SK-MEL-5 (cell line): ENCODE measurements at places on chromosomes 12 and 14.

- no peak for DNase-seq
Measured at GRCh38 chr12:78963439-78964227, 99.1 kb downstream of the SYT1 start.

GRCh38 chr12:19971361-19972280, 396.7 kb upstream of the PDE3A start:
- peak; percentile 31 for DNase-seq

GRCh38 chr12:103841690-103842584, 903 bp upstream of the NT5DC3 start:
- peak; percentile 85 for DNase-seq

DNA sequence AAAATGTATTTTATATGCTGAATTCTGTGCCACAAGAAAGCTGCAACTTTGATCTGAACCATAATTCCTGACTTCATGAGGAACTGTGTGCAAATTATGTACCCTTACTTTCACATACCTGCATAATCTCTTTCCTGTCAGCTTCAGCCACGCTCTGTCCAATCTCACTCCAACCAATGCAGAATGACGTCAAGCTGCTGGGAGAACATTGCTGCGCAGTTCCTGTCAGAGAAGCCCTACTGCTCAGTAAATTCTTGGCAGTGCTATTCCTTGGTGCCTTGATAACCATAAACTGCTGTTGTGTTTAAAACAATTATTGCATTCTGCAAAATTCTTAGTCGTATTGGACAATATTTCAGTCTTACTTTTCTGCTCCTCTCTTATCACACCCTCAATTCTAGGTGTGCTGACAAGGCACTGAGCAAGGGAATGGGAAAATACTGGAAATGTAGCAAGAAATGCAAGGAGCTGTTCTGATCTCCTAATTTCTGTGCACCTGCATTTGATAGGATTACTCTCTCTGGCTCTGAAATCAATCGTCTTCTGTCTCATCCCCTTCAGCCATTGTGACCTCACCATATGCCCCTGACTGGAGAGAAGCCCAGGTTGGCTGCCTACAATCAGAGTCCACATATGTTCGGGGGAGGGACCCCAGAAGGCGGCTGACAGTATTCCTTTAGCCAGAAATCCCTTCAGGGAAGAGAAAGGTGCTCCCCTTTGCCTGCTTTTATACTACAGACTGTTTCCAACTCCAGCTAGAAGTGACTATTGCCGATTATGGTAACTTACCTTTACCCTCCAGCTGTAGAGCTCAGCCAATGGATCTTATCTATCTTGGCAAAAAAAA, 274.9 kb upstream of the NOVA1 start:
- no peak for DNase-seq

GRCh38 chr14:23624830-23625404, 11.2 kb upstream of the DHRS2 start:
- DNase-seq = no peak

DNA sequence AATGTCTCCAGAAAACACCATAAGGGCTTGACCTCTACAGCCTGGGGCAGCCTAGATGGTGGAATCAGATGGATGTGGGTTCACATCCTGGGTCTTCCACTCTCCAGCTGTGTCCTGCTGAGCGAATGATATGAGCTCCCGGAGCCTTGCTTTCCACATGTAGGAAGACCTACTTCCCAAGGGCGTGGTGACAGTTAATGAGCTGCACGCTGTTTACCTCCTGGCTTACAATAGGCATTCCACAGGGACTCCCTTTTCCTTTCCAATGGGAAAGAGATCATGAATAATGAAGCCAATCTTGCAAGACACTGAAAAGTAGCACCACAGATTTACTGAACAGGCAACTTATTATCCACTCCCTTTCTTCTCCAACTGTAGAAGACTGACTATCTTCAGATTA, 46.1 kb downstream of the TMTC1 start:
- DNase-seq = no peak

GRCh38 chr12:72036393-72036792, 97.7 kb downstream of the TPH2 start:
- no peak for DNase-seq

GRCh38 chr12:65414526-65414925, 136.0 kb downstream of the MSRB3 start:
- no peak for DNase-seq

- no peak for DNase-seq
Measured at GRCh38 chr12:127044836-127045235, 1222.1 kb upstream of the TMEM132C start.

DNA sequence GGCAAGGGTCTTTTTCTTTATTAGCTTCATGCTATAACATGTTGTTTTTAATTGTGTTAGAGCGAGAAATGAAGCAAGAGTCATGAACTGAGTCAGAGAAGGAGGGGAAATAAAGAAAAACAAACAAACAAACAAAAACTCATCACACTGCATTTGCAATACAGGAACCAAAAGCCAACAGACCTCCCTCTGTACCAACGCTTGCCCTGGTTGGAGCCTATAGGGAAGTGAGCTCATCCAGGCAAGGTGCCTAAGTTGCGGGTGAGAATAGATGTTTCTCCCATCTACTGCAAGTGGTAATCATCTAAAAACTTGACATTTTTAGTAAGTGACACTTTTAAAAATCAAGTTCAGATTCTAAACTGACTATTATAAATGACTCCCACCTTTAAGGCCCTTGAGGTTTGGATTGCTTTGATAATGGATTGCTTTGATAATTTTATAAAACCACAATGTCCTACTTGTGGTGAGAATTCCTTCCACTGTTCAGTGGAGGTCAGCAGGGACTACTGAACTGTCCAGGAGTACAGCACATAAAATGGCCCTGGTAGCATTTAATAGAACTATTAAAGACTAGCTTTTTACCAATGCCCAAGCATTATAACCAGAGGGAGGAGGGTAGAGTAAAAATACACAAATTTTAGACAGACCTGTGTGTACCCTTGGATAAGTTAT, 31.3 kb downstream of the SLC38A1 start:
- no peak for DNase-seq

DNA sequence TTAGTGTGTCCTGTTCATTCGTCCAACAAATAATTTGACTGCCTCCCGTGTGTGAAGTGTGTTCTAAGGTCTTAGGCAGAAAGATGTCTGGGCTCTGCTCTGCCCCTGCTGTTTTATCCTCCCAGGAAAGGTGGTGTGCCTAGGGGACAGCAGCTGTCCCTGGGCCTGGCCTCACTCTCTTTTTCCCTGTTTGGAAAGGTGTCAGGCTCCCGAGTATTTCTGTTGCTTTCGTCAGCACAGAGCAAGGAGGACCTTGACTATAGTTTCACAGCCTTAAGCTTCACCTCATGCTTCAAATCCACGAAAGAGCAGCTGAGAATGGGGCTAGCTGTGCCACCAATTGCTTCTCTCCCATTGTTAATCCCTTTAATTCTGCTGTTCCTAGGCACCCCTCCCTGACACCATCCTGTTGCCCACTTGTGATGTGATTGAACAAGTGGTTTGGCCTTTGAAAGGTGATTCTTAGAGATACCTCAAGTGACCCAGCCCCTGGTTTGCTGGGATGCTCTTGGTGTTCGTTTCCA, 54.2 kb downstream of the TGFB3 start:
- DNase-seq = no peak

GRCh38 chr12:101959607-101960006, 82.2 kb downstream of the DRAM1 start:
- DNase-seq = no peak

- no peak for DNase-seq
Measured at GRCh38 chr14:77822741-77823140, 22.8 kb downstream of the ADCK1 start.

DNA sequence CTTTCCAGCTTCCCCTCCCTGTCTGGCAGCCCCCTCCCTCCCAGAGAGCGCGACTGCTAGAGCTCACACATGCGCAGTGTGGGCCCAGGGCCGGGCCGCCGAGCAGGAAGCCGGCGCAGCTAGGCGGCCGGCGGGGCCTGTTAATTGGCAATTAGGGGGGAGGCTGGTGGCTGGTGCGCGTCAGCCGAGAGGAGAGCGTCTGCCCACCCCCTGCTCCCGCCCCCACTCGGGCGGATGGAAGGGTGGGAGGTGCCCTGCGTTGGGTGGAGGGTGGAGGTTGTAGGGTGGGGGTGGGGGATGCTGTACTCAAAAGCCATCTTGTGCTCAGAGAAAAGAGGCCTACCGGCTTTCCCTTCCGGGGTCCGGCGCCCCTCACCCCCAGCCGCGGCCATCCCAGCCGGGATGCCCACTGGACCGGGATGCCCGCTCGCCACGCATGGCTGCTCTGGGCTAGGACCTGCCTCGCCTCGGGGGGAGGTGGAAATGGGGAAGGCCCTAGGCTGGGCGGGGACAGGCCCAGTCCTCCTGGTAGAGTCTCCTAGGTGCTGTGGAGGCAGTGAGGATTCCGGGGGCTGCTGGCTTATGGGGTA, 9.2 kb downstream of the HOXC8 start:
- DNase-seq = peak; percentile 94

DNA sequence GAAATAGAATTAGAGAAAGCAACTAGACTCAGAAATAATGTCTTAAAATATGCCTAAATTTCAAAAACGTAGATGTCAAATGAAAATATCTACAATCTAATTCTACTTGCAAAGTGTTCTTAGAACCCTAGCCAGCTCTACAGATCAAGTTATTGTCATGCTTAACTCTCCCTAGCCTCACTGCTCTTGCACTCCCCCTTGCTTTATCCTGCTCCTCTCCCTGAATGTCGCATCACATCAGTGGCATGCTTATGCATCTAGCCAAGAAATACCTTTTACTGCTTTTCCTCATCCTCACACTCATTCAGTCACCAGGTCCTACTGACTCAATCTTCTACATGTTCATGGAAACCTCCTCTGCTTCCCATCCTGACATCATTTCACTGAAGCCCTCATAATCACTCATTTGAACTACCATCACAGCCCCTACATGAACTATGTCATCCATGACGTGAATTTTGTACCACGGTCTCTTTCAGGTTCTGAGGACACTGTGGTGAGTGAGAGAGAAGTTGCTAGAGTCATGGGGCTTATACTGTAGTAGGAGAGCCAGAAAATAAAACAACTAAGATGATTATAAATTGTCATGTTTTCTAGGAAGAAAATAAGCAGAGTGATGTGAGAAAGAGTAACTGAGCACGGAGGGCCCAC, 22.6 kb upstream of the CRACR2A start:
- DNase-seq = no peak

DNA sequence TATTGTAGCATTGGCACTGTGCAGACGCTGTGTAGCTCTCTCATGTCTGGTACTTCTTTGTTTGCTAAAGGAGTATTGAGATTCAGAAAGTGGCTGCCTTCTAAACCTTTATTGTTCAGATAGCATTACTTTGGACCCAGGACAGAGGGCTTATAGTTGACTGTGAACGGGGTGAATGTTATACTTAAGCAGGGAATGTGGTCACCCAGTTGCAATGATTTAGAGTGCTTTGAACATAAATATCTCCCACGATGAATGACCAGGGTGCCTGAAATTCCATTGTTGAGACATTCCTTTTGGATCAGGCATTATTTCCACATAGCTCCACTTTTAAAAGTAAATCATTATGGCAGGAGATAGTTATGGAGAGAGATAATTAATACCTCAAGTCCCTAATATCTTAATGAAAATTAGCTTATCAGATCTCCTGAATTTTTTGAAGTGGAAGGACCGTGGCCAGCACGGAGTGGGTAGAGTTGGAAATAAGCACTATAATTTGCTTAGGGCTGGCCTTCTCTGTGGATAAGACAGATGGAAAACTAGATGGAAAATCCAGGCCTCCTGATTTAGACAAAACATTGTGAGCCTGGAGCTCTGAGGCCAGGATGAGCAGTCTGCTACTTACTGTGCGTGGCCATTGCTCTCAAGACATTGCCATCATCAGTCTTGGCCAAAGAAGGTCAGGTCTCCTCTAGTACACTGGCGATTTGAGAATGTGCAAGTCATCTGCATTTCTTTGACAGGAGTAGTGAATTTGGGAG, 114.5 kb downstream of the ETV6 start:
- peak; percentile 22 for DNase-seq

GRCh38 chr12:6970096-6970527, 352 bp downstream of the PHB2 start:
- DNase-seq = no peak

GRCh38 chr12:102425109-102426039, 55.0 kb downstream of the IGF1 start:
- no peak for DNase-seq

DNA sequence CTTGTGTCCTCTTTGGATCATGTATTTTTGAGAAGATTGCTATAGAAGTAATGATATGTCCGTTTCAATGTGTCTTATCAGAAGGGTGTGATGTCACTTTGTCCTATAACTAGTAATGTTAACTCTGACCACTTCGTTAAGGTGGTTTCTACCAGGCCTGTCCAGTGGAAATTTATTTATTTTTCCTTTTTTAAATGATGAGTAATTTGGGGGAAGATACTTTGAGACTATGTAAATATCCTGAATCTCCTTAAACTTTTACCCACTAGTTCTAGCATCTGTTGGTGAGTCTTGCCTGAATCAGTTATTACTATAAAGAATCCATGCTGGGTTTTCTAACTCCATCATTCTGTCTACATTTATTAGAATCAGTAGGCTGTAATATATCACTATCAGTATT, 15.3 kb downstream of the EP400 start:
- no peak for DNase-seq

DNA sequence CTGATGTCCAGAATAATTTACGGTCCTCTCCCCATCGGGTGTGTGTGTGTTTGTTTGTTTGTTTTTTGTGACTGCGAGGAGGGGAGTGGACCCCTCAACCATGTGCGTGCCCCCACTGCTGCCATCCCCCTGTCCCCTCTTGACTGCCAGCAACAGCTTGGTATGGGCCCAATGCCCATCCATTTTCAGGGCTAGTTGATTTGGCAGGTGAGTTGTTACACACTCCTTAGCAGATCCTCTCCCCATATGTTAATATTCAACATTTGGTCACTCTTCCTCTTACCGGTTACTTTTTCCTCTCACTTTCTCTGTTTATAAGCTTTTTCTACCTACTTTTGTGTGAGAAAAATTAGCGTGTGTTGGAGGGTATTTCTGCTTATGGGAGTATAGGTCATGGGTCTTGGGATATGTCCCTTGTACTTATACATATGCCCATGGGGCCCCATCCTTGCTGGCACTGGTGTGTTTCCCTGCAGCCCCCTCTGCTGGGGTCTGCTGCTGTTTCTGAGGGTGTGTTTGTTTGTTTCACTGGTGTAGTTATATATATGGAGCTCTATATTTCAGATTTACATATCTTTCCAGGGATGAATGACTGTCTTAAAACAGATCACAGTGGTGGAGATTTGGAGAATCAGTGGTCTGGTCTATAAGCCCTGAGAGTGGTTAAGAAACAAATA, 33.8 kb downstream of the ZFHX2 start:
- no peak for DNase-seq

DNA sequence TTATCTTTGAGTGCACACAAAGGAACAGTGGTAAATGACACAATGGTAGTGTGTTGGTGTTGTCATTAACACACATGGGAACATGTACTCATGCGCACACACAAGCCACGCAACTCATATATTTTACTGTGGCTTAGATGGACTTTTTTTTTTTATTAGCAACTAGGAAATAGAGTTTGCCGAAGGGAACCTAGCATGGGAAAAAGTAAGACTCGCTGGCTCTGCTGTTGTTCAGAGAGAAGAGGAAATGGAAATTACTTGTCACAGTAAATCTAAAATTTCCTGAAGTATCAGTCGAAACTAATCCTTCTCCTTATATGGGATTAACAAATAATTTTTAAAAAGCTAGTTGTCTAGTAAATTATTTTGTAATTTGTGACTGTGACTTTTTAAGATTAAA, 33.7 kb upstream of the IL22 start:
- no peak for DNase-seq

- DNase-seq = no peak
Measured at GRCh38 chr12:3055704-3056467, 21.3 kb upstream of the TSPAN9 start.

GRCh38 chr12:121238086-121238485, 28.2 kb downstream of the P2RX4 start:
- DNase-seq = no peak
